ENCODE measurements at places on chromosomes 7 and 10.

GRCh38 chr7:116598278-116598677 is 73.4 kb downstream of the CAV1 start:
- DNase-seq = no peak

- DNase-seq = no peak
Measured at GRCh38 chr10:26157734-26158133, 58.8 kb upstream of the GAD2 start.

- no peak for DNase-seq
Measured at GRCh38 chr7:148434181-148434757, 156.3 kb upstream of the C7orf33 start.

GRCh38 chr7:127478024-127478355 is 85.5 kb upstream of the ZNF800 start:
- DNase-seq = no peak

GRCh38 chr7:154623399-154623798 is 379.5 kb downstream of the PAXIP1 start:
- DNase-seq = no peak

- no peak for DNase-seq
Measured at GRCh38 chr10:77513781-77514331, 123.8 kb downstream of the KCNMA1 start.

GRCh38 chr10:50937230-50937907 is 51.9 kb upstream of the A1CF start:
- no peak for DNase-seq

DNA sequence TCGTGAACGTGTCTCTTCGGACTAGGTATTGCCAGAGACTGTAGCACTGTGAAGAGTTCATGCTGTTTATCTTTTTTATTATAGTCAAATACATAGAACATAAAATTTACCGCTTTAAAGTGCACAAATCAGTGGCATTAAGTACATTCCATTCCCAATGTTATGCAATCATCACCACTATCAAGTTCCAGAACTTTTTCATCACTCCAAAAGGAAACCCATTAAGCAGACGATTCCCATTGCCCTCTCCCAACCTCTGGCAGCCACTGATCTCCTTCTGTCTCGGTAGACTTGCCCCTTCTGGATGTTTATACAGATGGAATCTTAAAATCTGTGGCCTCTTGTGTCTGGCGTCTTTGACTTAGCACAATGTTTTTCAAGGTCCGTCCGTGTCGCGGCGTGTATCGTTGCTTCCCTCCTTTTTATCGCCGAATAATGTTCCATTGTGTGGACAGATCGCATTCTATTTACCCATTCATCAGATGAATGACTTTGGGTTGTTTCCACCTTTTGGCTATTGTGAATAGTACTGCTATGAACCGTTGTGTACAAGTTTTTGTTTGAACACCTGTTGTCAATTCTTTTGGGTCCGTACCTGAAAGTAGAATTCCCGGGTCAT is 2.7 kb downstream of the PROSER2 start:
- no peak for DNase-seq

DNA sequence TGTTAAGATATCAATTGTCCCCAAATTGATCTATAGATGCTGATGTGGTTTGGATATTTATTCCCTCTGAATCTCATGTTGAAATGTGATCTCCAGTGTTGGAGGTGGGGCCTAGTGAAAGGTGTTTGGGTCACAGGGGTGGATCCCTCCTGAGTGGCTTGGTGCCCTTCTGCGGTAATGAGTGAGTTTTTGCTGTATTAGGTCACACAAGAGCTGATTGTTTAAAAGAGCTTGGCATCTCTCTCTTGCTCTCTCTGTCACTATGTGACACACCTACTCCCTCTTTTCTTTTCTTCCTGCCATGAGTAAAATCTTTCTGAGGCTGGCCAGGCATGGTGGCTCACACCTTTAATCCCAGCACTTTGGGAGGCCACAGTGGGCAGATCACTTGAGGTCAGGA is 98.2 kb upstream of the KAT6B start:
- no peak for DNase-seq

DNA sequence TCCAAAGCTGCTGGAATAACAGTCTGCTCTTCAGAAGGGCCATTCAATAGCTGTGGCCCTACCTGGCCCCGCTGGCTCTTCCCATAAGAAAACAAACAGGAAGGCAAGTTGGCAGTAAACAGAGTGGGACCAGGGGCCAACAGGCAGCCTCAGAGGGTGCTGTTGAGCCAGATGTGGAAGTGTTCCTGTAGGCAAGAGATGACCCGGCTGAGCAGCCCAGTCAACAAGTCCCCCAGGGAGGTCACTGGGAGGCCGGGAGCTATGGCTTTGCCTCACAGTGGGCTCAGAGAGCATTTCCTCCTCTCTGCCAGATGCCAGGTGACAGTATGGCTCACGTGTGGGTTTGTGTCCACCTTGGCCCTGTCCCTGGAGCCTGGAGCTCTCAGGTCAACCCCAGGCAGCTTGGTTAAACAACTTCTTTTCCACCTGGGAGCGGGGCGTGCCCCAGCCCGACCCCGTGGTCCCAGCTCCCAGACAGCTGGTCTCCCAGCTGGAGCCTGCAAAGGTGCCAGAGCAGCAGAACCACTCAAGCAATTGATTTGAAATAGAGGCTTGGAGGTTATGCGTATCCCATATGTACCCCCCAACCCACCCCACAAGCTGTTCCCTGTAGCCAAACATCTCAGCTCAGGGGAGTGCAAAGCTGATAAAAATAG is 33.8 kb upstream of the LOXL4 start:
- DNase-seq = no peak

GRCh38 chr10:37957841-37958240 is 18.6 kb downstream of the ZNF25 start:
- no peak for DNase-seq

- DNase-seq = no peak
Measured at GRCh38 chr10:1154531-1155295, 98.5 kb downstream of the WDR37 start.

GRCh38 chr10:74927701-74928100 is 101.3 kb downstream of the KAT6B start:
- no peak for DNase-seq

DNA sequence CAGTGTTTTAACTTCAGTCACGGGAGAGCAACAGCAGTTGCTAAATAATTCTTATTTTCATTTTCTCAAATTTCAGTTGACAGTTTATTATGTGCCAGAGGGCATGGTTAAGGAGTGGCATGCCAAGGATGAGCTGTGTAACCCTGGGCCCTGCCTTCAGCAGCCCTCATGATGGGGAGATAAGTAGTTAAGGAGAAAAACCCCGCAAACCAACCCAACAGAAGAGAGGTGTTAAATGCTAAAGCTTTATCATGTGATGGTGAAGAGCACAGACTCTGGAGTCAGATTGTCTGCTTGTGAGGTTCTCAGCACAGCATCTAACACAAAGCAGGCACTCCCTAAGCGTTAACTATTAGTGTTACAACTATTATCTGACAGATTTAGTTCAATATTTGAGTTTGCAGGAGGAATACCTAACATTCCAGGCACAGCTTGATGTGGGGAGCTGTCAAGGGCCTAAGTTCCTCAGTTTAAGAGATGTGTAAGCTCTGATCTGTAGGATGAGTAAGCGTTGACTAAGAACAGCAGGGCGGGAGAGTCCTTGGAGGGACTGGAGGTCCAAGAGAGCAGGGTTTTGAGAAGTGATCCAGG is 29.6 kb downstream of the STAM start:
- DNase-seq = no peak

DNA sequence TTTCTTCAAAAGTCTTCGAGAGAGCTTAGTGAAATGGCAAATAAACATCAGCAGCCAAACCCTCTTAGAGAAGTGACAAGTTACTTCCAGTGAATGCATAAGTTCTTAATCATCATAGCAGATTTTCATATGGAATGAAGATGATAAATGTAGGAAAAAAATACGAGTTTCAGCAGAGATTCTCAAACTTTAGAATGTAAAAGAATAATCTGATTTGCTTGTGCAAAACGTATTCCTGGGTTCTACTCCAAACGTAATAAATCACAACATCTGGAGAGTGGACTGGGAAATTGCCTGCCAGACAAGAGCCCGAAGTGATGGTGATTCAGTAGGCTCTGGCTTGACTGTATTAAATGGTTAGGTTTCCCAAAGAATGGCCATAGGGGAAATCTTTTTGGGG is 62.2 kb downstream of the AKR1E2 start:
- DNase-seq = no peak

DNA sequence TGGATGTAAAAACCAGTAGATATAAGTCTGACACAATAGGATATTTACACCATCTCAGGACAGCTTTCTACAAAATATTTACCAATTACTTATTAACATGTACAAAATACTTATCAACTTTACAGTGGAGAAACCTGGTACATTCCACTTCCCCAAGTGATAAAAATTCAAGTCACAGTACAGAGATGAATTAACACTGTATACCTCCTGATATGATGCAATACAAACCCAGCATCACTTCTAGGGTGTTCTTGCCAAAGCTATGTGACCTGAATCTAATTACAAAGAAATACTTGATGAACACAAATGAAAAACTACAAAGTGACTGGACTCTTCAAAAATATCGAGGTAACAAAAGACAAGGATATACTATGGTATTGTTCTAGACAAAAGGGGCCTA is 156.4 kb upstream of the FGFR2 start:
- DNase-seq = no peak

GRCh38 chr10:67893637-67894036 is 9.2 kb downstream of the SIRT1 start:
- no peak for DNase-seq

DNA sequence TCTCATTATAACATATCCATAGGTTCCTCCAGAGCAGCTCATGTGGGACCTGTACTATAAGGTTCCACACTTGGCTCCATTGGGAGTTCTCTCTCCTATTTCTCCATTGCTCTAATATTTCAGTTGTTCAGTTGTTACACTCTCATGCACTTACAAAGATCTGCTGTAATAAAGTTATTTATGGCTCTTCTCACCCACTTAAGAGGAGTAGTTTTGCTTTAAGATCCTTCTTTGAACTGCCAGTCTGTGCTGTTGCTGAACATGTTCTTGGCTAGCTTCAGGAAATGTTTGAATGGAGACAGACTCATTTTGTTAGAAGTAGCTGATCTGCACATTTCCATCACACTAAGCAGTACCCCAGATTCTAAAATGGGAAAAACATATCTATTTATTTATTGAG is 250.1 kb downstream of the CDK14 start:
- DNase-seq = no peak

DNA sequence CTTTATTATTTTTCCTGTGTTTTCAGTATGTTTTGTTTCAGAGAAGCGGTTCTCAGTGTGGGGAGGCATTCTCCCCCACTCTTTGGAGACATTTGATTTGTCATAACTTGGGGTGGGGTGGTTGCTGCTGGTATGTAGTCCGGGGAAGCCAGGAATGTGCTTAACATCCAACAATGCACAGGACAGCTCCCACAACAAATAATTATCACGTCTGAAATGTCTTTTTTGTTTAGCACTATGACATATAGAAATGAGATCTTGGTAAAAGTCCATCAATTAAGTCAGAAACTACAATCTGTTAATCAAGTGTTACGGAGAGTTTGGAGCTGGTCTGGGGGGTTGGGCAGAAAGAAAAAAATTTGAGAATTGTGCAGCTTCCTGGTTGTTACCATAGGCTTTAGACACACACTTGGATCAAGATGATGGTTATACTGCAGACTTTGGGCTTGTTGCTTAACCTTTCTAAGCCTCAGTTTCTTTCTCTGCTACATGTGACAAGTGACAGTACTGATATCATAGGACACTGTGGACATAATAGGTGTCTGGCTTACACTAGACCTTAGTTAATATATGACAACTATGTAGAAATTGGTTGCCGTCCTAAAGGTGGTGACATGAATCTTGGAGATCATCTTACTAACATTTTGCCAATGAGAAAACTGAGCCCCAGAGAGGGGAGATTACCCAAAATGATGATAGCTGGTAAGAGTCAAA is 113.7 kb downstream of the LRMDA start:
- no peak for DNase-seq

GRCh38 chr10:117554241-117554814 is 11.8 kb downstream of the EMX2 start:
- DNase-seq = no peak

GRCh38 chr7:148270576-148270975 is 320.0 kb upstream of the C7orf33 start:
- no peak for DNase-seq

DNA sequence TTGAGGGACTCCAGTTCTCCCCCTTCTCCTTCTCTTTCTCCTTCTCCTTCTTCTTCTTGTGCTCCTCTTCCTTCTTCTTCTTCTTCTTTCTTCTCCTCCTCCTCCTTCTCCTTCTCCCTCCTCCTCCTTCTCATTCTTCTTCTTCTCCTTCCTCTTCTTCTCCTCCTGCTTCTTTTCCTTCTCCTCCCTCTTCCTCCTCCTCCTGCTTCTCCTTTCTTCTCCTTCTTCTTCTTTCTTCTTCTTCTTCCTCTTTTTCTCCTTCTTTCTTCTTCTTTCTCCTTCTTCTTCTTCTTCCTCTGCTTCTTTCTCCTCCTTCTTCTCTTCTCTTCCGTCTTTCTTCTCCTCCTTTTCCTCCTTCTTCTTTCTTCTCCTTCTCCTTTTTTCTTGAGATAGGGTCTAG is 25.6 kb upstream of the LIMK1 start:
- DNase-seq = no peak

DNA sequence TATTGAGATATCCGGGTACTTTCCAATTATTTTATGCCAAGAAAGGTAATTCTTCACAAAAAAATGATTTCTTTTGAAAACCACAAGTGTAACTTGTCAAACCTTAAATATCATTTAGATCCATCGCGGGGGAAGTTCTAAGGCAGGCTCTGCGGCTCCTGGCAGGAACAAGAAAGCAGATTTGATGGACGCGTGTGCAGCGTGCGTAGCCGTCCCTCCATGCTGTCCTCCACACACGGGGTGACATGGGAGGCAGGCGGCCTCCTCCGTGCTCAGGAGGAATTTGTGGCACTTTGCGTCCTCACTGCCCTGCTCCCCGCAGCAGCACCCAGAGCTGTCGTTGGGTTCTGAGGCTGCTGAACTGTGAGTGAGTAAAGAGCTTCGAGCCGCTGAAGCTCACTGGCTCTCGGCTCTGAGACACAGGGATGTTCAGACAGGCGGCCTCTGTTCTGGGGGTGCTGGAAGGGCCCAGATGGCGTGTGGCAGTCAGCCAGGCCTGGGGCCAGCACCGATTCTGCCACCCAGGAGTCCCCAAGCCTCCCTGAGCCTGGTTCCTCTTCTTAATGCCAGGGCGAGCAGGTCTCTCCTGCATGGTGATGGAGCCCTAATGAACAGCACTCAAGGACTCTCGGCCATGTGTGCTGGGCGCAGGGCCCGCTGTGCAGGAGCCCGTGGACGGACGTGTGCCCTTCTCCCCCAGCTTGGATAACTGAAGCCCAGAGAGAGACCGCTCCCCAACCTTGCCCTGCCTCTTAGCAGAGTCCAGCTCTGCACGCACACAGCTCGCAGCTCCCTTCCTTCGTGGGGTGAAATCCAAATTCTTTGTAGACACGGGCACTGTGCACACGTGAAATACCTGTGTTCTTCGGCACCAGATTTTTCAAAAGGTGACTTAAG is 185.4 kb upstream of the SHH start:
- no peak for DNase-seq
